Activated CD4-positive, alpha-beta T cell treated with anti-CD3 and anti-CD28 coated beads, Interleukin-2, amount 50 U/mL, for 4 hours (primary cell): ENCODE measurements at places on chromosomes 3 and 15.

- no peak for DNase-seq
Measured at GRCh38 chr3:30710017-30710416, 103.6 kb downstream of the TGFBR2 start.

GRCh38 chr3:192857260-192857661 is 60.4 kb downstream of the MB21D2 start:
- DNase-seq, result no peak

GRCh38 chr3:37537914-37538691 is 323.6 kb upstream of the CTDSPL start:
- no peak for DNase-seq

DNA sequence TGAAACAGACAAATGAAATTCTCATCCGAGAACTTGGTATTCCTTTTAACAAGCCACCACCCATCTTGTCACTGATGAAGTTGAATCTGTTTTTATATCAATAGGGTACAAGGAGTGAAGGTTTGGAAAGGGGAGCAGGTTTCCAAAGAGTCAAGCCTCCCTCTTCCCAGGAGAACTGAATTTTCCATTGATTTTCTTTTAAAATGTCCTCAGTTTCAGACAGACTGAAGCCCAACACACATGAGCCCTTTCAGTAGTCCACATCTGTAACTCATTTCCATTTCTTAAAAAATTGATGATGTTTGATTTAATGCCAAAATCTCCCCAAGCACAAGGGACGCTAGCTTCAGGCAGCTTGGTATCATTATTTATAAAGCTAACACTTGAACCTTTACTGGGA is 187.7 kb downstream of the FOXB1 start:
- no peak for DNase-seq

DNA sequence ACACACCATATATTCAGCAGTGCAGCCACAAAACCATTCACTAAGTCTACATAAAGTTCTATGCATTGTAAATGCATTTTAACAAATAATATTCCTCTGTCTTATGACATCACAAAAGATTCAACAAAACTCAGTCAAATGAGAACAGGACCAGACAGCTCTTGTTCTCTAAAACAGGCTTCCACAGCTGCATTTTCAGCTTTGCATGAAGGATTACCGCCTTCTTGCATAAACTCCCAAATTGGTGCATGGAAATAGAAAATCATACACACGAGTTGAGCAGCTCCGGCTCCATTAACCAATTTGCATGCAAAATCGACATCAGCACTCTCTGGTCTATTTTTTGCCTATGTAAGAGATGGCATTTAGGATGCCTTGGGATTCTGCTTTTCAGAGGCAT is 66.4 kb downstream of the RFTN1 start:
- DNase-seq, result no peak

- DNase-seq, result no peak
Measured at GRCh38 chr3:153679714-153680113, 441.5 kb upstream of the ARHGEF26 start.

DNA sequence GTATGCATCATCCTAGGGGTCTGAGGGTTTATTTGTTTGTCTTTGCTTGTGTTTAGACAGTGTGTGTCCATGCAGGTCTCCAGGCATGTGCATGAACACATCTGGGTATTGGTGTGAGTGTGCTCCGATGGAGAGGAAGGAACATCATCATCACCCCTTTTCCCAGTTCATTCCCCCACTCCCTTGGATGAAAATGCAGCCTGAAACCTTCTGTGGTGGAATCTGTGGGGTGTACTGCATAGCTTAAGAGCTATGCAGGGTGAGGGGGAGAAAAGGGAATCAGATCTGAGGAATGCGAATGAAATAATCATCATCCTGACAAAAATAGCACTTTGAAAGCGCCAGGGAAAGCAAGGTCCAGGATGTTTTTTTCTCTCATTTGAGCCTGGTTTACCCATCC is 520.1 kb downstream of the NTRK3 start:
- no peak for DNase-seq
